Mesothelial cell of epicardium (in vitro differentiated cells): ENCODE measurements at places on chromosomes 16 and 17. TPM values are rescaled to one million over a fixed set of nuclear protein-coding genes. Genes with fewer than 3 reads are reported as not detected.

DNA sequence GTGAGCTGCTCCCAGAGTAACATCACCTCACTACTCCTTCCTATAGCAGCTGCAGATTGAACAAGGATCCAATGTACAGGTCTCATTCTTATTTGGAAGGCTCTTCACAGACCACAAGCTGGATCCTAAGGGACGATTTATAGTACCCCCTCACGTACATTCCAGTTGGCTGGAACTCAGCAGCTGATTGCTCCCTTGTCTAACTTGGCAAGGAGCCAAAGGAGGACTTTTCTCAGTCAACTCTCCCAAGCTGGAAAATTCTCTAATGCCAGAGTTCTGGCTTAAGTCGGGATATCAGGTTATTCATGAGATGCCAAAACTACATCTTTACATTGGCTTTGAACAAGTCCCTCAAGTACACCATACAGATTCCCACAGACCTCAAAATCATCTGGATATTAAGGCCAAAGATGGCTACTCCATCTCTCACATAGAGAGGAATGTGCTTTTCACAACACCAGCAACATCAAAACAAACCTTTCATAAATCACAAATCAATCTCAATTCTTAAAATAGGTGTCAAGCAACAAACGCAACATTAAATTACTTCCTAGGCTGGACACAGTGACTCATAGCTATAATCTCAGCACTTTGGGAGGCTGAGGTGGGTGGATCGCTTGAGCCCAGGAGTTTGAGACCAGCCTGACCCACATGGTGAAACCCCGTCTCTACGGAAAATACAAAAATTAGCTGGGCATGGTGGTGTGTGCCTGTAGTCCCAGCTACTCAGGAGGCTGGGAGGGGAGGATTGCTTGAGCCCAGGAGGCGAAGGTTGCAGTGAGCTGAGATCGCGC lies 39.3 kb downstream of the SMG6 start:
- peaks cover 17% of the 10 kb centered on the region for H3K36me3 ChIP-seq
- H3K27ac ChIP-seq = peak overlapping the region; percentile 78
- no peak for DNase-seq
- no peaks in the 10 kb centered on the region for H3K27me3 ChIP-seq
- H3K4me1 ChIP-seq = peaks cover 34% of the 10 kb centered on the region

GRCh38 chr17:16444258-16444886 lies 29.0 kb downstream of the TRPV2 start:
- H3K27me3 ChIP-seq = no peaks in the 10 kb centered on the region
- H3K36me3 ChIP-seq = peaks cover 20% of the 10 kb centered on the region
- no peak overlapping the region for H3K4me3 ChIP-seq
- DNase-seq = no peak
- H3K4me1 ChIP-seq = peaks cover 39% of the 10 kb centered on the region

Gene TBX6
- 2.3 to 2.7 TPM (median 2.4 TPM) in 3 replicates for total RNA-seq

DNA sequence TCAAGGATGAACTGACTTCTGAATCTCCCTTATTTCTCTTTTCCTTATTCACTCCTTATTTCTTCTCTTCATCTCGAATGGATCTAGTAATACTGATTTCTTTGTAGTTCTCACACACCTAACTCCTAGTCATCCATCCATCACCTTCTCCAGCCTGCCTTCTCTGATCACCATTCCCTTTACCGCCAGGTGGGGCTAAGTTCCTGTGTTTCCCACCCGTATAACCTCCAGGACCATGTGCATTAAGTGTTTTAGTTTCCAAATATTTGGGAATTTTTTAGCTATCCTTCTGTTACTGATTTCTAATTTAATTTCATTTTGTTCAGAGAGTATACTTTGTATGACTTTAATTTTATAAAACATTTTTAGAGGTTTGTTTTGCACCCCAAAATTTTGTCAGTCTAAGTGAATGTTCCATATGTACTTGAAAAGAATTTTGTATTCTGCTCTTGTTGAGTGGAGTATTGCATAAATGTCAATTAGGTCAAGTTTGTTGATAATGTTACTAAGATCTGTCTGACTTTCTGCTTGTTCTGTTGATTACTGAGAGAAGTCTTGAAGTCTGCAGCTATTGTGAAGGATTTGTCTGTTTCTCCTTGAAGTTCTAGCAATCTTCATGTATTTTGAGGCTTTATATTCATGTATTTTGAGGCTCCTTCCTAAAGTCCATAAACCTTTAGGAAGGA lies 8.8 kb downstream of the BPTF start:
- H3K27ac ChIP-seq = peak overlapping the region; percentile 60
- H3K4me1 ChIP-seq = peaks cover 40% of the 10 kb centered on the region
- DNase-seq = no peak
- H3K36me3 ChIP-seq = peaks cover 8% of the 10 kb centered on the region
- H3K4me3 ChIP-seq = no peak overlapping the region
- no peaks in the 10 kb centered on the region for H3K27me3 ChIP-seq

DNA sequence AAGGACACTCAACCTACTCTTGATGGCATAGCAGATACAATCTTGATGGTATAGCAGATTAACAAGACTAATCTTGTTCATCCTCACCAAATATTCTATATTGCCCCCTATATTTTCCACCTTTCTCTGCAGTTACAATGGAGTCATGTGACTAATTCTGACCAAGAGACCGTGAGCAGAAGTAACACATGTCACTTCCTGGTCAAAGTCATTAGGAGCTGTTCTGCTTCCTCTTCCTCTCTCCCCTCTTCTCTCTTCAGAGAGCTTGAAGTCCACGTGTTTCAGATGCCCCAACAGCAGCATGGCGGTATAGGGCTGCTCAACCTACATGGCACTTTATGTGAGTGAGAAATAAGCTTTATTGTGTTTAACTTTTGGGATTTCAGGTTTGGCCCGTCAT lies 55.3 kb upstream of the ERCC4 start:
- no peak overlapping the region for H3K27ac ChIP-seq
- peaks cover 33% of the 10 kb centered on the region for H3K27me3 ChIP-seq
- no peak for DNase-seq
